ENCODE measurements at places on chromosomes 4 and X. TPM values are rescaled to one million over a fixed set of nuclear protein-coding genes. Genes with fewer than 3 reads are reported as not detected.

AFP gene
- not detected for total RNA-seq

AKAP4 gene
- not detected for total RNA-seq

PI4K2B gene
- total RNA-seq: 12.0 TPM

SMIM43 gene
- total RNA-seq: 0.83 TPM

RPL10 gene
- total RNA-seq: 2,150 TPM

NEXMIF gene
- total RNA-seq: 5.0 TPM

EREG gene
- total RNA-seq: 4.6 TPM

REELD1 gene
- not detected for total RNA-seq

CSAG1 gene
- total RNA-seq: not detected

TLR6 gene
- 1.8 TPM for total RNA-seq
